ENCODE measurements at places on chromosomes 5 and 9.
A peak's percentile ranks its signal among the peaks of the same experiment; 100 is the strongest.

GRCh38 chr9:98536542-98537173 lies 172.1 kb downstream of the GABBR2 start:
- DNase-seq: peak; percentile 27

DNA sequence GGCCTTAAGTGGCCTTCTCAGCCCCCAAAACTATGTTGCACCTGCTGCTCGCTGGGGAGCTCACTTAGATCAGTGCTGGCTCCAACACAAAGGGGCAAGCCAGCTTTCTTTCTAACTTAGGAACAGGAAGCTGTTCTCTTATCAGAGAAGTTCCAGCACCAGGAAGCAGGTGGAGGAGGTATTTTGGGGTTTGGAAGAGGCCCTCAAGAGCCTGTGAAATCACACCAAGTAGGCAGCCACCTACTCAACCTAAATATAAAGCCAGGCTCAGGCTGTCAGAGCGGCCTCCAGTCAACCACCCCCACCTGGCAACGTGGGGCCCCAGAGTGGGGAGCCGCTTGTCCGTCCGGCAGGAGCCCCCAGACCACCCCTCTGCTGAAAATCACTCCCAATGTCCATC lies 152.8 kb downstream of the OLFM1 start:
- no peak for DNase-seq

DNA sequence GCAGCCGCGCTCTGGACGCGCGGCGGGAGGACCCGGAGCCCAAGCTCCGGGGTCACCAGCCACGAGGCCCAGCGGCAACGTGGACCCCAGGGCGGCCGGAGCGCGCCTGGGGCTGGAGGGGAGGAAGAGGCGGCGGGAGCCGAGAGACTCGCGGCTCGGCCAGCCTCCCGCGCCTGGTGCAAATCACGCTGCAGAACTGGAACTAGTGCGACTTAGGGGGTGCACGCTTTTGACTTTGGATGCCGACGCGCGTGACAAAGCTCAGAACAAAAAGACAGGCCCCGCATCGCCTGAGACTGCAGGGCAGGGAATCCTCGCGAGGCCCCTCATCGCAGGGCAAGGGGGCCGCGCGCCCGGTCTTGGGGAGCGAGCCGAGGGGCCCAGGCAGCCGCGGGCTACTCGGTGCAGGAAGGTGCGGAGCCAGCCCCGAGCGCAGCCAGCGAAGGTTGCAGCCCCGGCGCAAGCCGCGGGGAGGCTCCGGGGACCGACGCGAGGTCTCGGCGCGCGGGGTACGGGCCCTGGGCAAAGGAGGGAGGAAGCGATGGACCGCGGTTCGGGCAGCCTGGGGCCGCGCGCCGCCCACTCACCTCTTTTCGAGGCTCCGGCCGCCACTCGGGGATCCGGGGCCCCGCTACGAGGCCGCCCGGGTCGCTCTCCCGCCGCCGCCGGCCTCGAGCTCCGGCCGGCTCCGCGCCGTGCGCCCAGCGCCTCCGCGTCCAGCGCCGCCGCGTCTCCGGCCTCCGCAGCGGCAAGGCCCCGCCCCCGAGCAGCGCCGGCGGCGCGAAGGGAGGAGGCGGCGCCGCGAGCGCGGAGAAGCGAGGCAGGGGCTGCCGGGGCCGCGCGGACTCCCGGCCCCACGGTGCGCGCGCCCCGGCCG lies at the start of gene GOLM1:
Gene GOLM1, minus strand, starts transcription at position 735 of the 877 bp plus-strand sequence. CDS start 20,238 bp downstream, outside the sequence.
- DNase-seq: peak; percentile 60

GRCh38 chr9:137168904-137169856 lies 671 bp downstream of the LRRC26 start:
- DNase-seq: no peak

- DNase-seq: no peak
These were observed 575.7 kb upstream of the ACO1 start for GRCh38 chr9:31808766-31809165.

DNA sequence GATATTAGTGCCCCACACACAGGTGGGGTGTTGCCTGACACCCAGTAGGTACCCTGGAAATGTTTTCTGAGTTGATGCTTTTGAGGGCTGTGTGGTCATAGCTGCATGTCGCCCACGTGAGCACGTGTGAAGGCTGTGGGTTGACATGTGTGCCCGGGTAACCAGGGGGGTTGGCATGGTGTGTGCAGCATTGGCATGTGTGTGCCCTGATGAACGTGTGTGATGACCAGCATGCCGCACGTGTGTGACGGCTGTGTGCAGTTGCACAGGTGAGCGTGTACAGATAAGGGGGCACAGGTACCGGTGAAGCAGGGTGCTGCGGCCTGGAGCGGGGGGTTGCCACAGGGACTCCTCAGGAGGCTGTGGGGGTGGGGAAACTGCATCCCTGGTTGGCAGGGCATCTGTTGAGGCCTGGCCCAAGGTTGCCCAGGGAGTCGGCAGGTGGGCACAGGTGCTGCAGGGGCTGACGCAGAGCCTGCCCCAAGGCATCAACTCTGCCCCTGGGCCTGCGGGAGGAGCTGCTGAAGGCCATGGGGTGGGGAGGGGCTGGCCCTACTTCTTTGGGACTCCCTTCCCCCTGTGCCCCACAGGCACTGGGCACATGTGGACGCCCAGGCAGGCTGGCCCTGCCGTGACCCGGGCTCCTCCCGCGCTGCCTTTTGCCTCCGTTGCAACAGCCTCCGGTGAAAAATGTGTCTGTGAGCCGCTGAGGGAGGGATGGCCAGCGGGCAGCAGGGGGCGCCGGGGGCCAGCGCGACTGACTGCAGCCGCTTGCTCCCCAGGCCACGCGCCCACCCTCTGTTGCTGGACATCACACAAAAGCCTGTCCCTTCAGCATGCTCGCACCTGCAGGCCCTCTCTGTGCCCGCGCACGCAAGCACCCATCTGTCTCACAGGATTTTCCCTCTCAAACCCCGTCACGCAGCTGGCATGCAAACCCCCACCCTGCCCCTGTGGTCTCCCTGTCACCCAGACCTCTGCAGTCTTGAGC lies 2.2 kb downstream of the UNC5A start:
- DNase-seq: peak; percentile 9

GRCh38 chr5:57791875-57792274 lies 309.3 kb upstream of the ACTBL2 start:
- no peak for DNase-seq

DNA sequence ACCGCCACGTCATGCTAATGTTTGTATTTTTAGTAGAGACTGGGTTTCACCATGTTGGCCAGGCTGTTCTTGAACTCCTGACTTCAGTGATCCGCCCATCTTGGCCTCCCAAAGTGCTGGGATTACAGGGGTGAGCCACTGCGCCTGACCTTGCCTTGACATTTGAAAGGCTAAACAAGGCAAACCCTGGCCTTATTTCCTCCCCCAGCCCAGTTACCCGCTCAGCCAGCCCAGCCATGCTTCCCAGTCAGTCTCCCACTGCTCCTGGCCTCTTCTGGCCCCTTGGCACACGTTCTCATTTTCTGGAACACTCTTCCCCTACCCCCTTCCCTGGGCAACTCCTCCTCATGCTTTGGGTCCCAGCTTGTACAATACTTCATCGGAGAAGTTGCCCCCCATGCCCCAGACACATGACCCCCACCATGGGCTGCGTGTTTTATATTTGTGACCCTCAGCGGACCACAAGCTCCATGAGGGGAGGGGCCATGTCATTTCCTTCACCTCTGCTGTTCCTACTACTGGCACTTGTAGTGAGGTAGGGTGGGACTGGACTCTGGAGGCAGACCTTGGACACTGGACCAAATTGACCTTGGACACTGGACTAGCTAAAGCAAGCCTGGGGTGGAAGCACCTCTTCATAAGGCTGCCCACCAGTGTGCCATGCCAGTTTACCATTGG lies 94.4 kb upstream of the IER5L start:
- no peak for DNase-seq

DNA sequence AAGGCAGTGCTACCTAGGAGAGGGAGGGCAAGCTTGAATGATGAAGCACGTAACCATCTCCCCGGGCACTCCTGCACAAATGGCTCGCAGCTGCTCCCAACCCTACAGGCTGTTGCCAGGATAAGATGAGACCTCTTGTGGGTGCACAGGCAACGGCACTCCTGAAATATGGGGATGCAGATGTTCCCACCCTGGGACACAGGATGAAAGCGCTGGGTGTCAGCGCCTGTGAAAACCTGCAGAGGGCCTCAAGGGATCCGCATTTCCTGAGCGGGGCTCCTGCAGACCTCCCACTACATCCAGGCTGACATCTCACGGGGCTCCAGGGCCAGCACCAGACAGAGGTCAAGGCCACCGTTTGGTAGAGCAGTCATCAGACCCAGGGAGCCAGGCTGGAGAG lies 60.7 kb downstream of the SMIM23 start:
- no peak for DNase-seq

DNA sequence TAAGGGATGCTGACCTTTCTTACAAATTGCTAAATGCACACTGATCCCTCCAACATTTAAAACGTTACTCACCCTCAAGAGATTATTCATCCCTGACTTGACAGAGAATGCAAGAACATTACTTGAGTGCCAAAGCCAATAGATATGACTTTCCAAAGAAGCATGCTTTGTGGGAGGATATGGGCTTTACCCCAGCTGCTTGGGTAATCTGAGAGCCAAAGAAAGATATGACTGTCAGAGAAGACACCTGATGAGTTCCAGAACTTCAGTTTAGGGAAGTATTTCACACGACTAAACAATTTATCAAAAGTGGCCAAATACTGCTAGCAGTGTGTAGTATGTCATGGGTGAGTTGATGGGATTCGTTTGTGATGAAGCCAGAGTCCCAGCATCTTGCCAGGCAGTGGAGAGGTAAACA lies 7.4 kb upstream of the SPDL1 start:
- DNase-seq: no peak

- DNase-seq: no peak
These were observed 45.6 kb downstream of the VCAN start for GRCh38 chr5:83517072-83517687.

DNA sequence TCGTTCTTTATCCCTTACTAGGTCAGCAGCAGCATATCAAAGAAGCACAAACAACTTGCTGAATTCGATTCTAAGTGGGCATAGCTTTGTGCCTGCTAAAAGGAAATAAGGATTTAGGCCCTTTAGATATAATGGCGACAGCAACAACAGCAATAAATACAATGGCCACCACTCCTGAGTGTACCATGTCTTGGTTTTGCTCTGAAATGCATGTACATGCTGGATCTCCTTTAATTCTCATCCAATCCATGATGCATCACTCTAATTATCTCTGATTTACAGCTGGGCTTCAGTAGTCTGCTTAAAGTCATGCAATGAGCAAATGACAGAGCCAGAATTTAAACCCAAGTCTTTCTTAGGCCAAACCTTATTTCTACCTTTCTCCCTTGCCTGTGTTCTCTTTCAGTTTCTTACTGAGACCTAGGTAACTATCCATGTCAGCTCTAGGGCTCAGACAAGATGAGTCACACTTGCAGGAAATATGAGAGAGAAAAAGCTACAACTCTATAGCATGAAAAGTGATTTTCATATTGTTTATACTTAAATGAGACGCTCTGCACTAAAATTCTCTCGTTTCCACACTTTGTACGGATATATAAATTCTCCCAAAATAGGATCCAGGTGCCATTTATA lies 111.8 kb downstream of the HMHB1 start:
- no peak for DNase-seq
